ENCODE measurements at places on chromosomes 13 and 19. TPM values are rescaled to one million over a fixed set of nuclear protein-coding genes. Genes with fewer than 3 reads are reported as not detected.

The CLDN10 gene
- total RNA-seq: not detected

GRCh38 chr13:96034662-96035061 is 18.5 kb downstream of the UGGT2 start:
- no peak for DNase-seq

DNA sequence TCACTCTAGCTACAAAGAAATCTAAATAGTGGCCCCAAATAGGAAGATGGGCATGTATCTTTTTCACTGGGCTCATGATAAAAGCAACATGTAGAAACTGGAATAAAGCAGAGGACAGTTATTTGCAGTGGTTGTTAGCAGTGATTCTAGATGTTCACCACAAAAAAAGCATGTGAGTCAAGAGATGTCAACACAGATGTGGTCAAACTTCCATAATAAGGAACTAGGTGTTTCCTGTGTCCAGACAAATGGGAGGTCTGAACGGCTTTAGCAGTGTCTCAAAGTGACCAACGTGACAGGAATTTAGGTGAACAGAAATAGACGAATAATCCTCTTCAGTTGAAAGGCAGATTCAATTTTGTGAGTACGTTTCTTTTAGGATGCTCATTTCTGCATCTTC is 162.7 kb downstream of the TBC1D4 start:
- DNase-seq: no peak

GRCh38 chr19:46806656-46807055 is 18.3 kb upstream of the SLC1A5 start:
- DNase-seq: no peak
